ENCODE measurements at places on chromosomes 5 and 9.

GRCh38 chr5:169350016-169350415, 49.1 kb upstream of the SLIT3 start:
- DNase-seq = peak; percentile 59

DNA sequence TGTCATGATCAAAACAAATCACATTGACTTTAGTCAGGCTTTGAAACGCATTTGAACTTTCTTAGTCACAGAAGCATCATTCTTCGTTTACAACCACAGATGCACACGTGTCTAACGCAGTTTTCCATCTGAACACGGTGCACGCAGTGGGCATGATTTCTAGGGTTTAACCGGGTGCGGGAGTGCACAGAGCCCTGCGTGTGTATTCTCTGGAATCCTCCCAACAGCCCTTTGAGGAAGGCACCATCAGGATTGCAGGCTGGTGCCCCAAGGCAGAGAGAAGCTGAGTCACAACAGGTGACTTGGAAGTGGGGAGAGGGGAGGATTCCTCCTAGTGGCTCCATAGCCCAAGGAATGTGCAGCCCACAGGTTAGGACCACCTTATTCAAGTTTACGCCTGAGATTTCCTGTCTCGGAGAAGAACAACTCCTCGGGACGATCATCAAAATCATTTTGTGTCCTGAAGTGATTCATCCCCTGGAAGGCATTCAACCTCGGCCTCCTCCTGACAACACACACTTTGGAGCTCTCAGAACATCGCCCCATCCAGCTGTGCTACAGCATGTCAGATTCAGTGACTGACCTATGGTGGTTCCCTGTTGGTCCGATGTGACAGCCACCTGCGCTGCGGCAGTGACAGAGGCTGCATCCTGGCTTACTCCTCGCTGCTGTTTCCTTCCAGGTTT, 13.1 kb downstream of the ROPN1L start:
- DNase-seq = no peak

DNA sequence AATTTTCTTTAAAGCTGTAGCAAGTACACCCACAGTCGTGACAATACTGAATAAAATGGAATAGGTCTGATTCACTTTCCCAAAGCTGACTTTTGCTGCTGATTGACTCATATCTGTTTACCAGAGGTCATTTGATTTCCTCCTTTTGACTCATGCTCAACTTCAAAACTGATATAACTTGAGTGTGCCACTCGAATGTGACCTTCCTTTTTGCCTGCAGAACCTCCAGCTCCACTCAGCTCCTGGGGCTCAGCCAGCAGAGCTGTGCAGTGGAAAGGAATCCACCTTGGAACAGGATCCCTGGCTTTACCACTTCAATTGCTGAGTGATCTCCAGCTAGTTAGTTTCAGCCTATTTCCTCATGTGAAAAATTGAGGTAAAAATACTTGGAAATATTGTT, 84.1 kb downstream of the FEM1C start:
- DNase-seq = peak; percentile 66

- no peak for DNase-seq
Observed at GRCh38 chr5:180601591-180602480, 10.5 kb upstream of the SCGB3A1 start.
